Muscle of leg (tissue), 16 donors: ENCODE measurements at places on chromosomes 12 and 14.
A peak's percentile ranks its signal among the peaks of the same experiment; 100 is the strongest.

GRCh38 chr14:26528415-26529182 is 69.2 kb downstream of the NOVA1 start:
- no peak overlapping the region for H3K4me3 ChIP-seq
- peak; percentile 87 for DNase-seq
- no peaks in the 10 kb centered on the region for H3K36me3 ChIP-seq
- H3K27ac ChIP-seq = peak overlapping the region; percentile 6
- peaks cover 14% of the 10 kb centered on the region for H3K4me1 ChIP-seq
- H3K27me3 ChIP-seq = no peaks in the 10 kb centered on the region

DNA sequence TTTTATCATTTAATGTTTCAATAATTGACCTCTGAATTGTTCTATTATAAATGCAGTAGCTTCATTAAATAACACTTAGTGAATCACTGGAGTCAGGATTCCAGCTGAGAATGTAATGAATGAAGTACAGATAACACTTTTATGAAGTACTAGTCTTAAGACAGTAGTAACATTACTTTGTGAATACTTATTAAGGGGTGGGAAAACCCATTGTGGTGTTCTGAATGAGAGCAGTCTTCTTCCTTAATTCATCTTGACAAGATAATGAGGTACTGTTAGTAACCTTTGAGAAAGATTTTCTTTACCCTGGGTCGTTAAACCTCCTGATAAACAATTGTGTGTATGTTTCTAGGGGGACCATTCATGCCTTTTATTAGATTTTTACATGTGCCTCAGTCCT is 12.7 kb downstream of the NUP107 start:
- no peak overlapping the region for H3K27ac ChIP-seq
- H3K36me3 ChIP-seq = peaks cover 27% of the 10 kb centered on the region
- DNase-seq = no peak
- H3K4me1 ChIP-seq = no peaks in the 10 kb centered on the region
- H3K27me3 ChIP-seq = no peaks in the 10 kb centered on the region

DNA sequence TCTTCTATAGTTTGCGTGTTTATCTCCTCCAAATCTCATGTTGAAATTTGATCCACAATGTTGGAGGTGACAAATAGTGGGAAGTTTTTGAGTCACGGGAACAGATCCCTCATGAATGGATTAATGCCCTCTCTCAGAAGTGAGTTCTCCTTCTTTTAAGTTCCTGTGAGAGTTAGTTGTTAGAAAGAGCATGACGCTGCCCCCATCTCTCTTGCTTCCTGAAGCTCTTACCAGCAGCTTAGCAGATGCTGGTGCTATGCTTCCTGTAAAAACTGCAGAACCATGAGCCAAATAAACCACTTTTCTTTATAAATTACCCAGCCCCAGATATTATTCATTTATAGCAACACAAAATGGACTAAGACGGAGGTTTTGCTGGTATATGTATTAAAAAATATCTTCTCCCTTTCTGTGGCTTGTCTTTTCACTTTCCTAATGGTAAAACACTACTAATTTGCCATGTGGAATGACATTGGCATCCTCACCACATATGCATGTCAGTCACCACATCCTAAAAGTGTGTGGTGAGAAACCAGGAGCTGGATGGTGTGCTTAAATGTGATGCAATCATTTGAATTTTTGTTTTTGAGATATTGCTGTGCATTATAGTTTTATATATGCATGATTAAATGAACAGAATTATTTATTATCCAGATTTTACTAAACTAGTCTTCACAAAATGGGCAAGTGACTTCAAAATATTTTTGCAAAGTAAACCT is 449.3 kb downstream of the ADAMTS20 start:
- H3K36me3 ChIP-seq = no peaks in the 10 kb centered on the region
- H3K27me3 ChIP-seq = no peaks in the 10 kb centered on the region
- H3K4me1 ChIP-seq = peaks cover 2% of the 10 kb centered on the region
- no peak for DNase-seq
- H3K4me3 ChIP-seq = no peak overlapping the region

- DNase-seq = no peak
- H3K4me3 ChIP-seq = no peak overlapping the region
- no peak overlapping the region for H3K27ac ChIP-seq
- H3K27me3 ChIP-seq = no peaks in the 10 kb centered on the region
- H3K4me1 ChIP-seq = no peaks in the 10 kb centered on the region
Measured at GRCh38 chr12:86719381-86719780, 463.2 kb upstream of the MGAT4C start.

DNA sequence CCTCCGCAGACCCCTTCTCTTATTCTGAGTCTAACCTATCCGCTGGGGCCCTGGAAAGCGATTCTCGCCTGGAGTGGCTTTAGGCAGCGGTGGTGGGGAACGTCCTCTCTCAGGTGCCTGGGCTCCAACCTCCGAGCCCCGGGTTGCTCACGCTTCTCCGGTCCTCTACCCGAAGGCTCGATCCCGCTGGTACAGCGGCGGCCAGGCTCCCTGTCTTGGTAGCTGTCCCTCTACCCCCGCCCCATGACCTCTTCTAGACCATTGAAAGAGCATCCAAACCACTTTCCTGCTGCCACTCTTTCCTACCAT is 505 bp upstream of the HEBP1 start:
- H3K36me3 ChIP-seq = no peaks in the 10 kb centered on the region
- no peak for DNase-seq
- H3K27ac ChIP-seq = peak overlapping the region; percentile 95
- H3K4me3 ChIP-seq = peak overlapping the region; percentile 70

DNA sequence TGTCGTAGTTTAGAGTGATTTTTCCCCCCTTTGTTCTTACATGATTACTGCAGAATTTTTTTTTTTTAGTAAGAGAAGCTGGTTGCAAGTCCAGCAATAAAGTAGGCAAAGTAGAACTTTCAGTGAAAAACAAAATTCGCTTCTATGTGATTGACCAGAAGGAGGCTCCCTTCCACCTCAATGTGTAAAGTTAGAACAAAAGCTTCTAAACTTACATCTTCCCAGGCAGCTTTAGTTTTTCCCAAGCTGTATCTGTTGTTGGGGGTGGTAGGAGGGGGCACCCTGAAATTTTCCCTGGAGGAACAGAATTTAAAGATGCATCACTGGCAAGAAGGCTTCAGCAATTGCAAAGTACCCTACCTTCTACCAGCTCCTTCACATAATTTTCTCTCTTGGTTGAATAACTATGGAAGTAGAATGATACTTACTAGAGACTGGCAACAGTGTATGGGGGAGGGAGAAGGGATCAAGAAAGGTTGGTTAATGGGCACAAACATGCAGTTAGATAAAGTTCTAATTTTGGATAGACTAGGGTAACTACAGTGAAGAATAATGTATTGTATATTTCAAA is 87.3 kb upstream of the E2F7 start:
- no peak overlapping the region for H3K4me3 ChIP-seq
- peak; percentile 64 for DNase-seq
- no peaks in the 10 kb centered on the region for H3K4me1 ChIP-seq
- no peak overlapping the region for H3K27ac ChIP-seq

DNA sequence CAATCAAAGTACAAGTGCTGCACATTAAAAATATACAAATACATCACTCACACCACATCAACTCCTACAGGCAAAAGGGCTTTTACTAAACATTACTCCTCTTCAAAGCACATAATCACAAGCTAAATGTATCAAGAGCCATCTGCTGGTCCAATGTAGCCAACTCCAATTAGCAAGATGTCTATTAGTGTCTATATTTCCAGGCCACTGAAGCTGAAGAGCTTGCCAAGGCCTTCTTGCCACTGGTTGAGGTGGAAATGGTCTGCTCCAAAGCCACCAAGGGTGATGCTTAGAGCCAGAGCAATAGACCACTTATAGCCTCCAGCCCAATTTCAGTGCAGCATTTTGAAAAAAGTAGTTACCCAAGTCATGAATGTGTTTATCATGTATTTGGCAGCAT is 54.4 kb downstream of the RASSF9 start:
- H3K27ac ChIP-seq = no peak overlapping the region
- H3K4me1 ChIP-seq = no peaks in the 10 kb centered on the region
- H3K36me3 ChIP-seq = no peaks in the 10 kb centered on the region

- no peak overlapping the region for H3K27ac ChIP-seq
- no peak overlapping the region for H3K4me3 ChIP-seq
- peak; percentile 39 for DNase-seq
- H3K4me1 ChIP-seq = peaks cover 3% of the 10 kb centered on the region
- no peaks in the 10 kb centered on the region for H3K27me3 ChIP-seq
Measured at GRCh38 chr14:33676135-33676566, 274.7 kb downstream of the EGLN3 start.

DNA sequence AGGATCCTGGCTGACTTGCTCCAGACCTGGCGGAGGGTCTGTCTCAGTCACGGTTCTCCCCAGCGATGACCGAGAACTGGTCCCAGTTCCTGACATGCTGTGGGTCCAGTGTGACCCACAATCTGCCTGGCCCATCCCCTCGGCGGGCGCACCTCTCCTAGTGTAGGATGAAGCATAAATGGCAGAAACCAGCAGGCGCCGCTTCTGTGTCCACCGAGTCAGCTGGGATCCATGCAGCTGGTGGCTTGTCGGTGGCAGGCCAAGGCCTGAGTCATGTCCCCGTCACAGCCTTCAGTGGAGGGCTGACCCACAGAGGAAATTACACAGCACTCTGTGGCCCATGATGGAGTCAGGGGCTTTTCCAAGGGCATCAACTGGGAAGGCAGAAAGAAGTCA is 38.5 kb downstream of the NFKBIA start:
- H3K4me1 ChIP-seq = peaks cover 41% of the 10 kb centered on the region
- no peak overlapping the region for H3K27ac ChIP-seq
- H3K36me3 ChIP-seq = no peaks in the 10 kb centered on the region
- H3K27me3 ChIP-seq = no peaks in the 10 kb centered on the region
- no peak for DNase-seq

- no peak overlapping the region for H3K4me3 ChIP-seq
- peaks cover 6% of the 10 kb centered on the region for H3K4me1 ChIP-seq
- H3K27me3 ChIP-seq = peaks cover 5% of the 10 kb centered on the region
- DNase-seq = peak; percentile 29
- H3K27ac ChIP-seq = no peak overlapping the region
Measured at GRCh38 chr12:5798242-5799015, 146.6 kb downstream of the ANO2 start.

DNA sequence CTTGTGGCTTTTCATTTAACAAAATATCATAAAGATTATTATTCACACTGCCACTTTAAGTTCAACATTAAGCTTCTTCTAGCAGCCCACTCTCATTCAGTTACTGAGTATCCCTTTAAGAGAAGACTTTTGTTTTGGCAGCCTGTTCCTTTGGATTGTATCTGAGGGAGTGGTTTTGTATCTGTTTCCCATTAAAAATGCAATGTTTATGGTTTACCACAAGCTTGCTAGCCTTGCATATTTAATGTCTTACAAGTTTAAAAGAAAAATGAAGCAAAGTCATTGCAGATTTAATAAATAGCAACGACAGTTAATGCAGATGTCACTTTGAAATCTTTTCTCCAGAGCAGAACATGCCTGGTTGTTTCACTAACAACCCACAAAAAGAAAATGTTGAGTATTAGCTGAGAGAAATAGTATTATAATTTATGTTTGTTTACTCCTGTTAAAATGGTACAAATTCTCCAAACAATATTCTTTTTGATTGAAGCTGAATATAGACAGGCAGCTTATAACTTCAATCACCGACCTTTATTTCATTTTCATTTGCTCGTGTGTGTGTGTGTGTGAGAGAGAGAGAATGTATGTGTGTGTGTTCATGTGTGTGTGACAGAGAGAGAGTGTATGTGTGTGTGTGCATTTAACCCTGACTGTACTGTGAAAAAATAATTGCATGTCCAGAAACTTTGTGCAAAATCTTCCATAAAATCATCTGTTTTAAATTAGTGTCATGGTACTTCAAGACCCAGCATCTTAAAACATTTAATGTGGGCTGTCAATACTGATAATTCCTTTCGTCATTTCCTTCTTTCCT is 1.8 kb downstream of the DCN start:
- H3K27ac ChIP-seq = peak overlapping the region; percentile 93
- no peaks in the 10 kb centered on the region for H3K27me3 ChIP-seq
- peak; percentile 98 for DNase-seq
- peaks cover 9% of the 10 kb centered on the region for H3K4me1 ChIP-seq
- H3K36me3 ChIP-seq = no peaks in the 10 kb centered on the region

- H3K27me3 ChIP-seq = no peaks in the 10 kb centered on the region
- DNase-seq = peak; percentile 83
- H3K4me3 ChIP-seq = no peak overlapping the region
- H3K36me3 ChIP-seq = no peaks in the 10 kb centered on the region
- H3K27ac ChIP-seq = peak overlapping the region; percentile 60
Measured at GRCh38 chr14:51884086-51884927, 23.9 kb downstream of the GNG2 start.

- no peak overlapping the region for H3K27ac ChIP-seq
- DNase-seq = peak; percentile 82
- no peaks in the 10 kb centered on the region for H3K27me3 ChIP-seq
- peaks cover 7% of the 10 kb centered on the region for H3K4me1 ChIP-seq
- H3K36me3 ChIP-seq = no peaks in the 10 kb centered on the region
- no peak overlapping the region for H3K4me3 ChIP-seq
Measured at GRCh38 chr12:27868139-27868538, 88.1 kb upstream of the MANSC4 start.

- H3K27ac ChIP-seq = no peak overlapping the region
- no peak for DNase-seq
- H3K27me3 ChIP-seq = no peaks in the 10 kb centered on the region
Measured at GRCh38 chr12:95970905-95971304, 25.2 kb downstream of the HAL start.

DNA sequence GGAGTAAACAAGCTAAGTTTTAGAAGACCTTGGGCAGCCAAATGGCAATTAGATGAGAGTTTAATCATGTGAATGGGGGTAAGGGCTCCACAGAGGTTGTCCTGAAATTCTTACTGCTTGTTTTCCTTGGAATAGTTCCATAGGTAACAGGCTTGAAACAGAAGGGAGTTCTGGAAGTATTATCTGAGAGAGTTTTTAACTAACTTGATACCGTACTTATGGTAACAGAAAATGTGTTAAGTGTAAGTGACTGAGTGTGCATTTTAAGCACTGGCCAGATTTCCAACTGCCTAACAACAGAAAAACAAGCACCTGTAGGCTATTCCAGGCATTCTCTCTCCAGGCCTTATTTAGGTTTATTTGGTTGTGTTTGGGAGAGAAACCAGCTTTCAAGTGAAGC is 414.6 kb upstream of the PDE3A start:
- no peaks in the 10 kb centered on the region for H3K4me1 ChIP-seq
- H3K36me3 ChIP-seq = no peaks in the 10 kb centered on the region
- H3K27me3 ChIP-seq = no peaks in the 10 kb centered on the region
- no peak overlapping the region for H3K4me3 ChIP-seq
- no peak overlapping the region for H3K27ac ChIP-seq
